ENCODE measurements at places on chromosomes 16 and 17.

DNA sequence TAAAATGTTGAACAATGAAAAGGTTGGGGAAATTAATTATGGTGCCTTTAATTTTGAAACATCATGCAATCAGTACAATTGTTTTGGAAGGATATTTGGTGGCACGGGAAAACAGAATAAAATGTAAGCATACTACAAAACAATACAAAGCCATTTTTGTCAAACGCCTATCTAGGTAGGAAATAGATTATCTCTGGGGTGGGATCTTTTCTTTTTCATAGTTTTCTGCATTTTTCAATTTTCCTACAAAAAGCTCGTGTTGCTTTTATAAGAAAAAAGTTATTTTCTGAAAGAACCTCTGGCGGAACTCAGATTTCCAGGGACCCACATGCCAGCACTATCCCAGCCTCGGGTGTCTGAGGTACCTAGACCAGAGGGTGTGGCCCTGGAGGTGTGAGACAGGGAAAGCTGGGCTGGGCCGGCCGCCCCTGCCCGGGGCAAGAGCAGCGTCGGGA lies 961 bp upstream of the MAP3K3 start:
- no peak for DNase-seq

DNA sequence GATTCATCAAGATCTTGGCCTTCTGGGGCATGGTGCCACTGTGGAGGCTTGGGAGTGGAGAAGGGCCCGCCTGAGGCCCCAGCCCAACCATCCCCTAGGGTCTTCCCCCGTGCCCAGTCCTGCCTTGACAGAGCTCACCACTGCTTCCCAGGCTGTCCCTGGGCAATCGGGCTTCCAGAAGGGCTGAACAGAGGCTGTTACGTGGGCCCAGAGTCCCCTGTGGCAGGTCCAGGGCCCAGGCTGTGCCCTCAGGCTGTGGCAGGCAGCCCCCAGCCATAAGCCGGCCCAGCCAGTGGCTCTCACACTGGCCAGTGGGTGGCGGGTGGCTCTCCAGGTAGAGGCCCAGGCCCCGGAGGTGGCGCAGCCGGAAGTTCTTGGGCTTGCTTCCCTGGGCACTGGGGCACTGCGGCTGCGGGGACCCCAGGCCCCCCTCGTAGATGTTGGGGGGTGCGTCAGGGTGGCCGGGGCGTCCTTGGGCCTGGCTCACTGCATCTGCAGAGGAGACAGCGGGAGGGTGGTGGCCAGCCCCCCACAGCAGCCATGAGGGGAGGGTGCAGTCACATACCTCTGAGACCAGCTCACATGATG lies 809 bp downstream of the C16orf90 start:
- no peak for DNase-seq

- DNase-seq = no peak
Observed at GRCh38 chr17:48442819-48443218, 12.8 kb upstream of the SKAP1 start.

DNA sequence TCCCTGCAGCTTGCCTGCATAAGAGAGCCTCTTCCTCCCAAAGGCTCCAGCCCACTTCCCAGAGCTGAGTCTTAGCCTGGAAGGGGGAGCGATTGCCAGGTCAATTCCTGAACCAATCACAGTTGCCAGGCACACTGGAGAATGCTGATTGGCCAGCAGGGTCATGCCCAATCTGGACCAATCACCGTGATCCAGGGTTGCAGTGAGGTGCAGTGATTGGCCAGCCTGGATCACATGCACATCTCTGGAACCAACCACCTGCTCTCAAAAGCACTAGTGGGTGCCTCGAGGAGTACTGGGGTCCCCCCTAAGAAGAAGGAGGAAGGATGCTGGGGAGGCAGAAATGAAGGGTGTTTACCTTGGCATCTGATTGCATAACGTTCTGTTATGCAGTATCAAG lies 18.4 kb downstream of the NAGPA start:
- DNase-seq = no peak

DNA sequence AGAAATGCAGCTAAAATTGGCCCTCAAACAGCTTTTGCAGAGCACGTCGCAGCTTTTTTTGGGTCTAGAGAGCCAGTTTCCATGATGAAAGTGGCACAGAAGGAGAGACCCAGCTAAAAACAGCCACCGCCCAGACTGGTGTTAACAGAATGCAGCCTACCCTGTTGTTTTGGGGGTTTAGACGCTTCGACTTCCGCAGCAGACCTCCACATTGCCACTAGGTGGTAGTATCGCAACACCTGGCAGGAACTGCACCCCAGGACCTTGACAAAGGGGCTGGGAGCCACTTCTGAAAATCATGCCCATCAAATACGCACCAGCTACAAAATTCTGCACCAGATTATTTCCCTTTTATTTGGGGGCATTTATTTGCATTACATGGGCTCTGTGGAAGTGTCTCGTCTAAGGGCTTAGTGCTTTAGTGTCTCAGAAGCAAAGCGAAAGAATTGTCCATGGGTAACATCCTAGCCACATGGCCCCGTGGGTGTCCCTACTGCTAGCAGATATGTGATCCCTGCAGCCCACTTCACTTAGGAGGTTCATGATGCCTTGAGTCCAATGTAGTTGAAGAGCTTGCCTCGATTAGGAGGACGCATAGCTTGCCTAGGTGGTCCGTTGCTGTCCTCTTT lies 167.1 kb downstream of the HAPSTR1 start:
- DNase-seq = no peak

DNA sequence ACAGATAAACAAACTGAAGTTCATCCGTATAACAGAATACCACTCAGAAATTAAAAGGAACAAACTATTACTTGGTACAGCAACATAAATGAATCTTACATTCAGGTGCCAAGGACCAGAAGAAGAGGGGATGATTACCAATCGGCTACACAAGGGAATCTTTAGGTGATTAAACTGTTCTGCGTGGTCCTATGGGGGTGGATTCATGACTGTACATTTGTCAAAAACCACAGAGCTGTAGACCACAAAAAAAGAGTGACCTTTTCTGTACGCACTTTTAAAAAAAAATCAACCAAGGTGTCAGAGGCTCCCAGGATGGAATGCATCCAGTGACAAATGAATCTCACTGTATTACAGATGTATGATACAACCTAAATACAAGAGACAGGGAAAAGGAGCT lies 110.8 kb downstream of the CDYL2 start:
- no peak for DNase-seq

DNA sequence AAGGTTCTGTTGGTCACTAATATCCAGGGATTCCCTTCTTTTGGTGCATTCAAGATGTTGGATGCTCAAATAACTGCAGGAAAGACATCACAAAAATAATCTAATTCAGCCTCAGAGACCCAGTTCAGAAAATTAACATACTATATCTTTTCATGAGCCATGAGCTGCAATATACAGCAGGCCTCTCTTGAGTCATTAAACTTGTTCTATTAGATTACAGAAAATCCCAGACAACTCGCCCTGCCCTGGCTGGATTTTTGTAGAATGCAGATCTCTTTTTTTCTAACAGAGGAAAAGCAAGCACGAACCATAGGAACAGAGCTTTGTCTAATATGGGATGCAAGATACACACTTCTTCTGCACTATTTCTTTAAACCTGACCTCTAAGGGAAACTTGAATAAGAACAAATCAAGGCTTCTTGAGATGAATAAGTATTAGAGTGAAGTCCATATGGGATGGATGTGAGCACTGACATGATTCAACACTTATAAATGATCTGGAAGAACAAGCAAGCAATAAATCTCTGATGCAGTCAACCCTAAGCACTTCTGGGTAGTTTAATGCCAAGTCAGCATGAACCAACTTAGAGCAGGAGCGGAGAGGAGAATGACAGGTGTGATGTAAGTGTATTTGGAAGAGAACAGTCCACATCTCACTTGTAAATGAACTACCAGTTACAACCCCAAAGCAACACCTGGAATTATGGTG lies 70.7 kb upstream of the GNAO1 start:
- DNase-seq = no peak

GRCh38 chr16:55711959-55712876 lies 56.4 kb downstream of the SLC6A2 start:
- no peak for DNase-seq

GRCh38 chr17:9825641-9826150 lies at the start of gene GLP2R:
Gene GLP2R, plus strand, starts transcription at chr17:9825924. Its CDS starts 140 bp downstream, at chr17:9826064.
- no peak for DNase-seq

- DNase-seq = no peak
Observed at GRCh38 chr16:4976611-4977145, 18.5 kb downstream of the SEC14L5 start.

DNA sequence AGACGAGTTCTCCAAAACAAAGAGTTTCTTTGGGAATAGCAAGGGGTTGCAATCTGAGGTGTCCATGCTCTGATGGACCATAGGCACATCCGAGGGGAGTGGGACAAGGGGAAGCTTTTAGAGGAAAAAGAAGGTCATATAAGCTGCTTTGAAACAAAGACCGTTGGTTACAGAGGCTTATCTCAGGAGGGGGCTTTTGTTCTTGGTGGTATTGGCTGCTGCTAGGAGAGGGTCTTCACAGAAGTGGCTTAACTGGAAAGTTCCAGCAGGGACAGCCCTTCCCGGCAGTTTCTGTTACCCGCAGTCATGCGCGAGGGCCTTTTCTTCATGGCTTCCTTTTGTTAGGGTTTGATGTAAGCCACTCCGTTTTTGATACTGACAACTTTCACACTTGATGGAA lies 76.0 kb downstream of the RAP1GAP2 start:
- no peak for DNase-seq

DNA sequence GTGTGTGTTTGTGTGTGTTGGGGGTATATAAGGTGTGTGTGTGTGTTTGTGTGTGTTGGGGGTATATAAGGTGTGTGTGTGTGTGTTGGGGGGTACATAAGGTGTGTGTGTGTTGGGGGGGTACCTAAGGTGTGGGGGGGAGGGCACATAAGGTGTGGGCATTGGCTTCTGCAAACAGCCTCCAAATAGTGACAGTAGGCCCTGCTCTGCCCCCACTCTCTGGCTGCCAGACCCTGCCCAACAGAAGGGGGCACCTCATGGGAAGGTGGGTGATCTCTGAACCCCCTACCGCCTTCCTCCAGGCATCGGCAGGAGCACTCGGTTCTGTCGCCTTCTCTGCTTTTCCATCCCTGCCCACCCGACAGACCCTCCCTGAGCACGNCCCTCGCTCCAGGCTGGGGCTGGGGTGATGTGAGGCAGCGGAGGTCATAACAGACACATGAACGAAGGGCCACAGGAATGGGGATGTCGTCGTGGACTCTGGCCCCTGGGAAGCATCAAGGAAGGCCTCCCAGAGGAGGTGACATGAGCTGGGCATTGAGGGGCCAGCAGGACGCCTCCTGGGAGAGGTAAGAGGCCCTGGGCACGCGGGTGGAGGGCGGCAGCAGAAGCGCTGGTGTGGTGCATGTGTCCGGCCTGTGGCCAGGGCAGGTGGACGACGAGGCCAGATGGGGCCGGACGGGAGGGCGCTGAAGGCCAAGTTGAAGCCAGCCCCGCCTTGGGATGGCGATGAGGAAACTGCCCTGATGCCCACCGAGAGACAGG lies 136.6 kb upstream of the RPH3AL start:
- no peak for DNase-seq

- no peak for DNase-seq
Observed at GRCh38 chr16:6726621-6727020, 606.0 kb upstream of the RBFOX1 start.

DNA sequence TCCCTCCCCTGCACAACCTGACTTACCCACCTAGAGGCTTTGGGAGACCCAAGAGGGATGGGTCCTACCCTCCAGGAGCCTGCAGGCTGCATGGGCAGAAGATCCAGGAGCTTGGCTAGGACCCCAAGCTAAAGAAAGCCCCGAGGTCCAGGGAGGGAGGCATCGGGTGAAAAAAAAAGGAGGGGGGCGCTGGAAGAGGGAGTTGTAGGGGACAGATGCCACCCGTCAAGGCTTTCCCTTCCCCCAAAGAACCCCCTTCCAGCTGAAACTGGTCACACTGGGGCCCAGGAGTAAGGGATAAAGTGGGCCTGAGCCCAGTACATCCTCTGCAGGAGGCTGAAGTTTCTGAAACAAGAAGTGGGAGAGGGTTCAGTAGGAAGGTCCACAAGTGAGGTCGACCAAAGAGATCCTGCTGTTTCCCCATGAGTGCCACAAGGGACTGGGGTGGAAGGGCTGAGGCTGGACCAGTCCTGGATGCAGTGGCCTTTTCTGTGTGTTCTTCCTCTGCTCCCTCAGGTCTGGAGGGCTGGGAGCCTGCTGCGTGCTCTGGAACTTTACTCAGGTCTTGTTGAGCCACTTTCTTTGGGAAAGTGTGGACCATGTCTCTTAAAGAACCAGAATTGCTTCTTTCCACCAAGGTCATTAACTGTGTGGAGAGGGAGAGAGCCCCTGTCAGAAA lies 14.2 kb upstream of the CBFB start:
- DNase-seq = no peak

DNA sequence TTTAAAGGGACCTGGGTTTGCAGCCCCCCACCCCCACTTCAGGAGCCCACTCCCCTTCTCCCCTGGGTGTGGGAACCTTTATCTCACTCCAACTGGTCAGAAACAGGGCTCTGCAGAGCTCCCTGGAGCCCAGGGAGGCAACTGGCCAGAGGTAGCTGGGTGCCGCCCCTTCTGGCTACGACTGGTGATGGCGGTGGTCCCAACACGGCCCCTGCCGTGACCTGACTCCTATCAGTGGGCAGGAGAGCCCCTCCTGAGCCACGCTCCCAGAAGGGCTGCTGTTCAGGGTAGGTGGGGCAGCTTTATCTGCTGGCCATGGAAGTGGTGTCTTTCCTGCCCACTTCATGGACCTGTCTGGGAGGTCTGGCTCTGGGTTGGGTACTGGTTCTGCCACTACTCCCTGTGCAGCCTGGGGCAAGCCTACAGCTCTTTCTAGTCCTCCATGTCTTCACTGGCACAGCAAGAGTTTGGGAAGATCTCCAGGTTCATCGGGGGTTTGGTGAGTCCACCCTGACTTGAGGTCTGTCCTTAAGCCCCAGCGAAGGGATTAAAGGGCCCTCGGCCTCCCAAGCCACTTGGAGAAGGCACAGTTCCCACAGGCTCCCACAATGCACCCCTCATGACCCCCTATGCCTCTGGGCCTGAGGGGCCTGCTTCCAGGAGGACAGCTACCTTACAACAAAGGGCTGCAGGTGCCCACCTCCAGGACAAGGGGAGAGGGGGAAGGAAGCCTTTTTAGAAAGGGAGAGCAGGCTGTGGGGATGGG lies 5.5 kb upstream of the SREBF1 start:
- no peak for DNase-seq

DNA sequence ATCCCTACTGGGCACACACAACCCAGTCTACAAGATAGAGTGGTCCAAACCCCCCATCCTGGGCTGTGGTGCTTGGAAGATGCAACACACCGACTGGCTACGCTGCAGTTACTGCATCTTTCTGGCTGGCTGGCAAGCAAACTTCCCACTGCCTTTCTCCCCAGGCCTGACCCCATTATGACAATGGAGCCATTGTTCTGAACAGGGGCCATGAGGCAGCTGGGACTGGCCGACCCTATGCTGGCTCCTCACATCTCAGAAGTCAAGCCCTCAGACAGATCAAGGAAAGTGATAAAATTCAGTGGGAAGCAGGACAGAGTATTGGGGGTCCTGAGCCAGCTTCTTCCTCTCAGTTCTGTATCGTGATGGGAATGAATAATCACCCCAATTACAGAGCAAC lies 364.1 kb upstream of the ASIC2 start:
- no peak for DNase-seq

DNA sequence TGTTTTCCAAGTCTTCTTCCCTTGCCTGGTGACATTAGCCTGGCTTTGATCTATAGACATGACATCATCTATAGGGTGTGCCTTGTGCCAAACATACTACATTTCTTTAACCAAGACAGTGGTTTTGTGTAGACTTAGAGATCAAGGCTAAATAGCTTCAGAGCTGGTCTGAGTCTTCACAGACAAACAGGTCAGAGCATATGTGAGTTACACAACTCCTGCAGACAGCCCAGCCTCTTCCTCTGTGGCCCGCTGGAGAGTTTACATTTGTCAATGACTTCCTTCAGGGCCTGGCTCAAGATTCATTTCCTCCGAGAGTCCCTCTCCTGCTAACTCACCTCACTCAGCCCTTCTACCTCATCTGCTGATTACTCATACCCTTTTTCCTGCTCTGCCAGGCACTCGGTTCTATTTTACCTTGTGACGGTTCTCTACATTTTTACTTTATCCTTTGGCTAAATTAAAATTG lies 73.1 kb upstream of the TANC2 start:
- DNase-seq = no peak

All from cortex of kidney (tissue), 1 donor.